ENCODE measurements at places on chromosomes 11 and 22.

- DNase-seq = no peak
These were observed 195.1 kb downstream of the SNX19 start for GRCh38 chr11:130721023-130721681.

GRCh38 chr11:456533-456932 is 6.5 kb downstream of the PTDSS2 start:
- DNase-seq = no peak

DNA sequence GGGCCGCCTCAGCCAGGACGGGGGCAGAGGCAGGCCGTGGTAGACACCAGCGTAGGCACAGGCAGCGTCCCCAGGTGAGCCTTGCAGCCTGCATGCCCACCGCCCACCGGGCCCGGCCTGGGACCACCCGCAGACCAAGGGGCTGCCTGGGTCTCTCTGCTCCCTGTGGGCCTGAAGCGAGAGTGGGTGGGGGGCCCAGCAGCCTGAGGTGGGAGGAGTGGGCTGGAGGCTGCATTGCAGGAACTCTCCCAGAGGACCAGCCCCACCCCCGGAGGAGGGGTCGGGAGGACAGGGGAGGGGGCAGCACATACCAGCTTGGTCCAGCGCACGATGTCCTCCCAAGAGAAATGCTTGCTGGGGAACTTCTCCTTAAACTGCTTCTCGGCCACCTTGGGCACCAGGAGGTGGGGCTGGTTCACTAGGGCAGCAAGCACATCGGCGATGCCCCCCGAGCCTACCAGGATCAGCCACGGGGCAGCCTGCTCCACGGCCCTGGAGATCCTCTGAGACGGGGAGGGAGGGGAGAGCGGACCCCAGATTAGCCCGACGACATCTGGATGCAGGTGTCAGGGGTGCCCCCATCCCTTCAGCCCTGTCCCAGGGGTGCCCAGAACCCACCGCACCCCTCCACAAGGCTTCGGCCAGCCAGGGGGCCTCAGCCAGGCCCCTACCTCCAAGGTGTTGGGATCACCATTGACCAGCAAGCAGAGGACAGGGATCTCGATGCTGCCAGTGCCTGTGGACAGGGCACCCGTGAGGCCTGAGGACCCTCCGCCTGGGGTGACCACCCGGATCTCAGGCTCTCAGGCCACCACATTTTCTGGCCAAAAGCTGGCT is 17.5 kb downstream of the TSSC4 start:
- DNase-seq = no peak

DNA sequence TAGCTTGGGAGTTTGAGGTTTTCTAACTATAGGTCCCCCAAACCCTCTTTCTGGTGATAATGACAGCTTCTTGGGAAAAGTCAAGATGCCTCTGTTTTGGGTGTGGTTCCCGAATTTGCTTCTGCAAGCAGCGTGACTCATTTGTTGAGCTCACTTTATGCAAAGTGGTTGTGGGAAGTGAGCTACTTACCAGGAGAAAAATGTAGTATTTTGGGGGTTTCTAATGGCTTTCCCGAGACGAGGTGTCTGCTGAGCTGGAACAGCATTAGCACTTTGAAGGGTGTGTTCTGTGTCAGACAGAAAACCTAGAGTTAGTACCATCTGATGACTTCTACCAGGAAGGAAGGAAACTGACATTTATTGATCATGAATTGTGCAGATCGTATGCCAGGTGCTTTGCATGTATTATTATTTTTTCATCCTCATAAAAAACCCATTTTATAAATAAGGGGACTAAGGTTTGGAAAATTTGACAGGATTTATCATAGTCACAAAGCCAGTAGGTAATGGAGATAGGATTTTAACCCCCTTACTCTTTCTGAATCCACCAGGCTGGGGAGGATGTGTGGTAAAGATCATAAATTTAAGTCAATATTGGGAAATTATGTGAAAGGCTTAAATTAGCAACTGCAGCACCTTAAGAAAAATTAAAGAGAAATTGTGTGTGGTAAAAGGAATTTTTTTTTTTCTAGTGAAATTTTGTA is 108.8 kb upstream of the CD44 start:
- DNase-seq = no peak

DNA sequence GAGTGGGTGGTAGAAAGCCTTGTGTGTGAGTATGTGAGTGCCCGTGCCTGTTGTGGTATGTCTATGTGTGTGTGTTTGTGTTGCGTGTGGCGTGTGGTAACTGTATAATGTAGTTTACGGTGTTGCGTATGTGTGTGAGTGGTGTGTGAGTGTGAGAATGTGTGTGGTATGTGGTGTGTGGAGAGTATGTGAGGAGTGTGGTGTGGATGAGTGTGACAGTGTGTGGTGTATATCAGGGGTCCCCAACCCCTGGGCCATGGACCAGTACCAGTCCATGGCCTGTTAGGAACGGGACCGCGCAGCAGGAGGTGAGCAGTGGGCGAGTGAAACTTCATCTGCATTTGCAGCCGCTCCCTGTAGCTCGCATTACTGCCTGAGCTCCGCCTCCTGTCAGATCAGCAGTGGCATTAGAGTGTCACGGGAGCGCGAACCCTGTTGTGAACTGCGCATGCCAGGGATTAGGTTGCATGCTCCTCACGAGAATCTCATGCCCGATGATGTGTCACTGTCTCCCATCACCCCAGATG is 5.7 kb downstream of the UPK3A start:
- DNase-seq = no peak

DNA sequence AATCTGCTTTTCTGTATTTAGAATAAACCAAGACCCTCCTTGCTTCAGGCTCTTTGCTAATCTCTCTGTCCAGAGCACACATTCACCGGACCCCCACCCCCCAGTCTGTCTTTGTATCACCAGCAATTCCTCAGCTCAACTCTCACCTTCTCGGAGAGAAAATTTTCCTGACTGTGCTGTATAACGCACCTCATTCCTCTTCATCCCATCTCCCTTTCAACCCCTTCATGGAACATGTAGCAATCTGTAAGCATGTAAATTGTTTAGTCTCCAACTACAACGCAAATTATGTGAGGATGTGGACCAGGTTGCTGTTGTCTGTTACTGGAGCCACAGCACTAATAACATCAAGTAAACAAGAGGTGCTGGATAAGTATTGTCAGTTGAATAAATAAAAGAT is 349.8 kb downstream of the DCDC1 start:
- no peak for DNase-seq
